ENCODE measurements at places on chromosomes 16 and 17.

DNA sequence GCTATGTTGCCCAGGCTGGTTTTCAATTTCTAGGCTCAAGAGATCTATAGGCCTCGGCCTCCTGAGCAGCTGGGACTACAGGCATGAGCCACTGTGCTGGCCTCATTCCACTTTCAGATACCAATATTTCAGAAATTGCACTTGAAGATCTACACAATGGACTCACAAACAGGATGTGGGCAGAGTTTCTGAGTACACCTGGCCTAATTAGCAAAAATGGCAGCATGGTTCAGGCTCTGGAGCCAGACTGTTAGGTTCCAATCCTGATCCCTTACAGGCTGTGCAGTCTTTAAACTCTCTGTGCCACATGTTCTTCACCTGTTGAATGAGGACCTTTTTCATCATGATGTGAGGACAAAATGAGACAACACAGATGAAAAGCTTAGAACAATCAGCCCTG, 32.2 kb downstream of the RNF157 start:
- no peak for DNase-seq

DNA sequence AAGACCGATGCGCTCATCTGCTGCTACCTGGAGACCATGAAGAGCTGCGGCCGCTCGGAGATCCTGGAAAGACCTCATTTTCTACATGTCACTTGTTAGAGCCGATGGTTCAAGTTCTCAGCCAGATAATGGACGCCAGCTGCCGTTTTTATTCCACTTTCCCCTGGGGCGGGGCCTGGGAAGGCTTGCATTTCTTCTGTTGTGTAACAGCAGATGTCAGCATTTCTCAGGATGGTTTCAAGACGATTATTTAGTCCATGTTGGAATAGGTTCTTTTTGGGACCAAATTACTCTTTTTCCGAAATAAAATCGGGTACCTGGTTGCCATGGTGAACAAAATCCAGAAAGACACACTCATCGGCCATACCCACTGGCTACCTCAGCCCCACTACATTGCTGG, 1418.3 kb downstream of the CDH11 start:
- no peak for DNase-seq

- DNase-seq: no peak
Observed at GRCh38 chr17:76139801-76140660, 1.0 kb downstream of the FOXJ1 start.

- no peak for DNase-seq
Observed at GRCh38 chr17:76166168-76166567, 25.1 kb upstream of the FOXJ1 start.

GRCh38 chr17:47929218-47930000, 12.0 kb upstream of the PNPO start:
- no peak for DNase-seq

GRCh38 chr16:54325616-54326265, 39.2 kb upstream of the IRX3 start:
- DNase-seq: no peak

DNA sequence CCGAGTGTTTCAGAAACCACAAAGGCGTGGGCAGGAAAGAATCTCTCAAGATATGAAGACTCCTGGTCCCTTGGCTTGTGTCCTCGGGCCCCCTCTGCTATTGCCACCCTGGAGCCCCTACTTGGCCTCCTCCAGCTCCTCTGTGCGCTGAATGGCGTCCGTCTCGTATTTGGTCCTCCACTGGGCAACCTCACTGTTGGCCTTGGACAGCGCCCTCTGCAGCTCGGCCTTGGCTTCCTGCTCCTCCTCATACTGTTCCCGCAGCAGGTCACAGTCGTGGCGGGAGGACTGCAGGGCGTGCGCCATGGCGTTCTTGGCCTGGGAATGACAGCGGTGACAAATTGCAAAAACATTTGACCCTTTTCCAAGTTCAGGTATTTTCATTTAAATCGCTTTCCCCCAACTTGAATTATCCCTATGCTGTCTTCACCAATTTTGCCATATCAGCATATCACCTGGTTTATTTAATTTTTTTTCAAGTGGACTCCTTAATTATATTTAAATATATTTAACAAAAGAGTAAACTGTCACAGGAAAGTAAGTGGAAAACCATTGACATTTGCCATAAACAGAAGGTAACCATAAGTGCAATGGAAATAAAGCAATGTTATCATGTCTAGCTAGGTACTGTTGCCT, 59.7 kb downstream of the MYH13 start:
- DNase-seq: no peak

DNA sequence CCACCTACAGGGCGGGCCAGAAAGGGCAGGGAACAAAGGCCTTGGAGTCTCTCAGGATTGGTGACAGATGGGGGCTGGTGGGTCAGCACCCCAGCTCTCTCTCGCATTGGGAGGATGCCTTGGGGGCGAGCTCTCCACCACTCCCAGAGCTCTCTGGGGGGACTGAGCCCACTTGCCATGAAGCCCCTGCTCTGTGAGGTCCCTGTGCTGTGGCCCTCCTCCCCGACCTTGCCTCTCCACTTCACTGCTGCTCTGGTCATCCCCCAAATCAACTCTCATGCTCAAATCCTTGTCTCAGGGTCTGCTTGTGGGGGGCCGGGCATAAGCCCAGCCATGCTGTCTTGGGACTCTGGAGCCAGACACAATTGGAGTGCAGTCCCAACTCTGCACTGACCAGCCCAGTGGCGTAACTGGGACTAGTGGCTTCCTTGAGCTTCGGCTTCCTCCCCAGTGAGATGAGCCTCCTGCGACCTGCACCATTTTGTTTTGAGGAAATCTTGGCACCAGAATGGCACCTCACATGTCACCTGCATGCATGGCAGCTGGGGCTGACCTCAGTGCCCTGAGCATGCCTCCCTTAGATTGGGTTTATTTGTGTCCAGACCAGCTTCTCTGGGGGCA, 184.5 kb downstream of the IRF8 start:
- DNase-seq: no peak

- DNase-seq: no peak
Observed at GRCh38 chr16:23072769-23073549, 76.3 kb downstream of the USP31 start.

- DNase-seq: no peak
Observed at GRCh38 chr16:9225527-9226316, 134.3 kb downstream of the HAPSTR1 start.

DNA sequence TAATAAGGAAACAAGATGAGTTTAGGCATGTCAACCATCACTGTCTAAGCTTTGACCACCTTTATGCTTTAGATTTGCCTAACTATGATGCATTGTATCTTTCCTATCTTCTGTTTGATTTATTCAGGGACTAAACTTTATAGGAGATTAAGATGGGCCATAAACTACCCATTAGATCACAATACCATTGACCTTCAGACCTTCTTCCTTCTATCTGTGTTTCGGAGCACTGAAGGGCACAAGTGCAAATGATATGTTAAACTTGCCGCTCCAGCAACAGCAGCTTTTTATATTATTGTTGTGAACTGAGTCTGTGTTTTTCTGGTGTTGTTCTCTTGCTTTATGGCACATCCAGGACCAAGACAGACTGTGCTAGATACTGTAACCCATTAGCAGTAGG, 16.6 kb upstream of the ALDH3A2 start:
- DNase-seq: no peak

- DNase-seq: no peak
Observed at GRCh38 chr17:49434821-49435670, 20.4 kb upstream of the PHB1 start.

DNA sequence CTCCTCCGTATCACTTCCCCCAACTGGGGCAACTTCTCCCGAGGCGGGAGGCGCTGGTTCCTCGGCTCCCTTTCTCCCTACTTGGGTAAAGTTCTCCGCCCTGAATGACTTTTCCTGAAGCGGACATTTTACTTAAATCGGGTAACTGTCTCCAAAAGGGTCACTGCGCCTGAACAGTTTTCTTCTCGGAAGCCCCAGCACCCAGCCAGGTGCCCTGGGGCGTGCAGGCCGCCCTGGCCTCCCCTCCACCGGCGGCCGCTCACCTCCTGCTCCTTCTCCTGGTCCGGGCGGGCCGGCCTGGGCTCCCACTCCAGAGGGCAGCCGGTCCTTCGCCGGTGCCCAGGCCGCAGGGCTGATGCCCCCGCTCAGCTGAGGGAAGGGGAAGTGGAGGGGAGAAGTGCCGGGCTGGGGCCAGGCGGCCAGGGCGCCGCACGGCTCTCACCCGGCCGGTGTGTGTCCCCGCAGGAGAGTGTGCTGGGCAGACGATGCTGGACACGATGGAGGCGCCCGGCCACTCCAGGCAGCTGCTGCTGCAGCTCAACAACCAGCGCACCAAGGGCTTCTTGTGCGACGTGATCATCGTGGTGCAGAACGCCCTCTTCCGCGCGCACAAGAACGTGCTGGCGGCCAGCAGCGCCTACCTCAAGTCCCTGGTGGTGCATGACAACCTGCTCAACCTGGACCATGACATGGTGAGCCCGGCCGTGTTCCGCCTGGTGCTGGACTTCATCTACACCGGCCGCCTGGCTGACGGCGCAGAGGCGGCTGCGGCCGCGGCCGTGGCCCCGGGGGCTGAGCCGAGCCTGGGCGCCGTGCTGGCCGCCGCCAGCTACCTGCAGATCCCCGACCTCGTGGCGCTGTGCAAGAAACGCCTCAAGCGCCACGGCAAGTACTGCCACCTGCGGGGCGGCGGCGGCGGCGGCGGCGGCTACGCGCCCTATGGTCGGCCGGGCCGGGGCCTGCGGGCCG, 1.6 kb downstream of the HIC1 start:
- no peak for DNase-seq

DNA sequence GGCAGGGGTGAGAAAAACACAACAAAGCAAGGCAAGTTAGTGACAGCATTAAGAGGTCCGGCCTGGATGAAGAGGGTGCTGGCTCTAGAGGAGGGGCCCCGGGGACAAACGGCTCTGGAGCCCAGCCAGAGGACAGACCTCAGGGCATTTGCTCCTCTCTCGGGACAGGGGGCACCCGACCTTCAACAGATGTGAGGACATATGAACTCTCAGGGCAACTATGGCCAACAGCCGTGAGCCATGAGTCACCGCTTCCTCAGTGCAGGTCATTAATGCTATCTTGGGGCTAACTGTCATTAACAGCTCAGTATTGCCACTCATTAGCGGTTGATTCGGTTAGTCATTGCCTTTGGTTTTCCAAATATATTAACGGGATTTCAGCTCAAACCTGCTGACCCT, 9.7 kb upstream of the ARL5C start:
- DNase-seq: no peak

DNA sequence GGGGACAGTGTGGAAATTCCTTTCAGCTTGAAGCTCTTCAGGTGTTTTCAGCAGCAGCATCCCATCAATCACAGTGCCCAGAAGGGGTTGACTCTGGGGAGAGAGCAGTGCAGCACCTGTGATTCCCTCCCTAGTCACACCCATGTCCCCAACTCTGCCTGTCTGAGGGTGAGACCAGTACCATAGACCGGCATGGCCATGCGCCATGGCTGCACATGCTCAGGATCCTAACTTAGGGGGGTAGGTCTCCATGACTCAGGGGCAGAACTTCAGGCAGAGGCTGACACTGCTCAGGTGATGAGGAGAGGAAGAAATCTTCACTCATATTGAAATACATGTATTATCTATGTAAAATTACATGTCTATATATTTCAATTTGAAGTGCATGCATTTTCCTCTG, 19.9 kb downstream of the CES1 start:
- no peak for DNase-seq

GRCh38 chr17:78925662-78926555, 722 bp upstream of the TIMP2 start:
- DNase-seq: no peak

DNA sequence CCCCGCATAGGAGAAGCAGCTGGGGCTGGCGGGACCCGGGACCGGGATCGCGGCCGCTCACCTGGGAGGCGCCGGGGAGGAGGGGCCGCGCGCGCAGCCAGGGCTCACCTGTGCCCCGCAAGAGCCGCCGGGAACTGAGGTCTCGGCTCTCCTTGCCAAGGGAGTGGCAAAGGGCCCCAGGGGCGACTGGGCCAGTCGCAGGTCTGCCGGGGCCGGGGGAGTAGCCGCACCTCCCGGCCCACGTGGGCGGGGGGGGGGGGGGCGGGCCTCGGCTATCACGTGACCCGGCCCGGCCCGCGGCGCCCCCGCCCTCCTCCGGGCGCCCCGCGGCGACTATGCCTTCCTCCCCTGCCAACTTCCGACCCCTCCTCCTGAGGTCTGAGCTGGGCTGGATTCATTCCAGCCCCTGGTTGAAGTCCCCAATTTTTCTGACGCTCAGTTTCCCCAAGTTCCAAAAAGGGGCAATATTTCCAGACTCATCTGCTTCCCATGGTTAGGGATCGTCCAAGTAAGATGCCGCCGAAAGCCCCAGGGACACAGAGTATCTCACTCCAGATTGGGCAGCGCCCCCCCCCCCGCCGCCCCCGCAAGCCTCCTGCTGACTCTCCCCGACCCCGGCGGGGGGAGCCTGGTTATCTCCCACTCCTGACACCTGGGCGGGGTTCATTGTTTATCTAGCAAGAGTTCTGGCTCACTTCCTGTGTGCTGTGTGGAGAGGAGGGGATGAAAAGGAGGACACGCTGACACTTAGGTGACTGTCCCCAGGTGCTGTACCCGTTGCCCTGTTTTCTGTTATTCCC, at the start of gene TMC6:
TSS of gene TMC6 (minus strand) at position 205 of the 800 bp plus-strand sequence. CDS start 1,923 bp downstream, outside the sequence.
- no peak for DNase-seq

DNA sequence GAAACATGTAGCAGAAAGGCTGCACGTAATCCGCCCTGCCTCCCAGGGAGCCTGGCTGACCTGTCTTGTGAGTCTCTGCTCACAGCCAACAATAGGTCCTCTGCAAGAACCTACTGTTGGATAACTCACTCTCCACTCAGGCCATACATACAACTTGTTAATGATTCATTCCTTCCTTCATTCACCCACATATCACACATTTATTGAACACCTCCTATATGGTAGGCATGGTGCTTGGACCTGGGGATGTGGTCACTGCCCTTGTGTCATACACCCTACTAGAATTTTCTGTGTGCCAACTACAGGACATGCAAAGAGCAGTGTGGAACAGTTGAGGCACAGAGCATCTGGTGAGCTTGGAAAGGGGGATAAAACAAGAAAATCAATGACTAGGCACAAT, 28.1 kb upstream of the HNF1B start:
- no peak for DNase-seq

DNA sequence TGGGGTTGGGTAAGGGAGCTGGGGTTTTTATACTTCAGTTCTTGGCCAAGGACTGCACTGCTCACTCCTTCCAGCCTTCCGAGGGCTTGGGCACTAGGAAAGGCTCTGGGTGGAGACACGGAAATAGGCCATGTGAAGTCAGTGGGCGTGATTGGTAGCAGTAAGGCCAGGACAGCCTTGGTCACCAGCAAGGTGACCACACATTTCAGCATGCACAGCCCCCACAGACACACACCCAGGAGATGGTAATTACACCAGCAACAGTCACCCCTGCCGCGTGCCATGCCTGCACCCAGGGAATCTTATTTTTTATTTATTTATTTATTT, 252.5 kb downstream of the SEC14L1 start:
- DNase-seq: no peak

DNA sequence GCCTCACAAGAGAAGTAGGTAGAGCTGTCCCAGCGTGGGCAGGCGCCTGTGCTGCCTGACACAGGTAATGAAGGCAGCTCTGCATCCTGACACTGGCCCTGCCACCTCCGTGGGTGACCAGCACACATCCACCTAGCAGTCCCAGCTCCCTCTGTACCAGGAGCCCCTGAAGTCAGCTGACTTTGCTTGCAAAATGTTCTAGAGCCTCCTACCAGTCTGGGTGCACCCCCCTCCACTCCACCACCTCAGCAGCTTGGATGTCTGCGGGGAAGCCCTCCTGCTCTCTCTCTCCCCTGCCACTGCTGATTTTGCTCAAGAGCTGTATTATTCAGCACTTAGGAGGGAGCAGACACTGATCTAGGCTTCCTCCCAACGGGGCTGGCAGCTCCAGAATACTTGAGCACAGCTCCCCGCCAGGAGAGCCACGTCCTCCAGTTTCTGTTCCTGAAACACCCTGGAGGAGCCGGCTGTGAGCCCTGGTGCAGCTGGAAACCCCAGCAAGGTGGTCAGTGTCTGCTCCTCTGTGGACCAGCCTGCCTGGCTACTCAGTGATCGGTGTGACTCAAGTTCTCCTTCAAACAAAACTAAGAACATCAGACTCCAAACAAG, 1.0 kb downstream of the RNF166 start:
- DNase-seq: no peak
